ENCODE measurements at places on chromosomes 2 and 18.
A peak's percentile ranks its signal among the peaks of the same experiment; 100 is the strongest.

DNA sequence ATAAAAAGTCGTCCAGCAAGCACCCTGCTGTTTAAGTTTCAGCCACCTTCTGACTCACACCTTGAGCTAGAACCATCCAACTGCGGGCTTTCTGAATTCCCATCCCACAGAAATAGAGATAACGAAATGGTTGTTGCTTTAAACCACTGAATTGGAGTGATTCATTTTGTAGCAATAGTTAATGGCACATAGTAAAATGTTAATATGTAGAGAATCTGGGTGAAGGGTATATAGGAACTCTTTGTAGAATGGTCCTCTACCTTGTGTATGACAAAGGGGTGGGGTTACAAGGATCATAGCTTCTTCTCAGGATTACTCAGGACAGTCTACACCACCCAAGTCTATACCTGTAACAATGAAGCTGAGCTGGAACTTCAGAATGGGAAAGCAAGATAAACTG, 2.4 kb upstream of the MAPRE3 start:
- no peak for DNase-seq

- DNase-seq = no peak
Observed at GRCh38 chr18:24234330-24234729, 95.5 kb downstream of the CABYR start.

DNA sequence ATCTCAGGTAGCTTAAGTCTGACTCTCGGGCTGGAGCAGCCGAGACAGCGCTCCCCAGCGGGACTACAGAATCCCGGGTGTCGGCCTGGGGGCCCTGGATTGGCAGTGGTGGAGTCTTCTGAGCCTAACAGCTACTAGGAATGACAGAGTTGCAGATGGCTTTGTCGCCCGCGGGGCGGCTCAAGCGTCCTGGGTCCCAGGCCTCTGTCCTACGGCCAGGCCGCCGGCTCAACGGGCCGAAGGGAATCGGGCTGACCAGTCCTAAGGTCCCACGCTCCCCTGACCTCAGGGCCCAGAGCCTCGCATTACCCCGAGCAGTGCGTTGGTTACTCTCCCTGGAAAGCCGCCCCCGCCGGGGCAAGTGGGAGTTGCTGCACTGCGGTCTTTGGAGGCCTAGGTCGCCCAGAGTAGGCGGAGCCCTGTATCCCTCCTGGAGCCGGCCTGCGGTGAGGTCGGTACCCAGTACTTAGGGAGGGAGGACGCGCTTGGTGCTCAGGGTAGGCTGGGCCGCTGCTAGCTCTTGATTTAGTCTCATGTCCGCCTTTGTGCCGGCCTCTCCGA, 8.8 kb downstream of the SIX2 start:
- no peak for DNase-seq

DNA sequence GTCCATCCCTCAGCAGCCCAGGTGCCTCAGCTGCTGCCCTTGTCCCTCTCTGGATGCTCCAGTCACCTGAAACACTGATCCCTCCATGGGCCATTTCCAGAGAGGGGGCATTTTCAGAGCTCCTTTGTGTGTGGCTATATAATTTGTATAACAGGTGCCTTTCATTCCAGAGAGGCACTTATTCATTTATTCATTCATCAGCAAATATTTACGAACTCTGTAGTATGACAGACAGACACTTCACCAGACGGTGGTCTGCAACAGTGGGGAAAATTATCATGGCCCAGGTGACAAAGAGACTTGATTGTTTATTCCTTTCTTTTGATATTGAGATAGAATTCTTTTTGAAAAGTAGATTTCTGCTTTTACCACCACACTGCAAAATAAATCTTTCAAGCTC, 361.7 kb downstream of the TMEM182 start:
- no peak for DNase-seq

DNA sequence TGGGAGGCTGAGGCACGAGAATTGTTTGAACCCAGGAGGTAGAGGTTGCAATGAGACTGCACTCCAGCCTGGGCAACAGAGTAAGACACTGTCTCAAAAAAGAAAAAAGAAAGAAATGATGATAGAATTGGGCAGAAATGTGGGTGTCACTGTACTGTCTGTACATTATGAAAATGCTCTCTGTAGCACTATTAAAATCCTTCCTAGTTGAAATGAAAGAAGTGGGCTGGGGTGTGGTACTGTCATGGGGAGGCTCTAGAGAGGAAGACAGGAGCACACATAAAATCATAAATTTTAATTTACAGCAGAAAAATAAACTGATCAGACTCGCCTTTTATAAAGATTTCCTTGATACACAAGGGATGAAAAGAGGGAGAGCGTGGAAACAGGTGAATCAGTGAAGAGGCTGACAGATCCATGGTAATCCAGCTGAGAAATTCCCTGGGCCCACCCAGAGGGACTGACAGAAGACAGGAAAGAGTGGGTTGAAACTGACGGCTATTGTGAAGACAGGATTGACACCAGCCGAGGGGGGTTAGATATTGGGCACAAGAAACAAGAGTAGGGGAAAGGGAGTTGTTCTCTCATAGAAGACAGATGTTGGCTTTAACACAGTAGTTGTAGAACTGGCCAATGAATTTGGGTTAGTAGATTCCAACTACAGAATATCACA, 96.4 kb upstream of the ATL2 start:
- no peak for DNase-seq

- DNase-seq = no peak
Observed at GRCh38 chr2:12577091-12577490, 139.6 kb upstream of the TRIB2 start.

DNA sequence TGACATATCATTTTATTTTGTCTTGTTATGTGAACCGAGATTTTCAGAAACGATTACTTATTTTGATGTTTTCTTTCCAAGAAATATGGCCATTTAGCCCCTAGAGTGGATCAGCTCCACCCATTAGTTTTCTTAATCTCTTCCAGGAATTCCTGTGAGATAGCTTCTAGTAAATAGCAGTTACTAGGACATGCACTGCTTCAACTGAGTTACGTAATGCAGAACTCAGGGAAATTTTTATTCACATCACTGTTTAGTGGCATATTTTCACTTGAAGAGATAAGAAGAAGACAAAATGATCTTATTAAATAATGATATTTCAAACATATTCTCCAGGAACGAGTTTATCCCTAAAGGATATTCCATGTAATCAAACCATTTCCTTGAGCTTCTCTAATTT, 573.5 kb upstream of the CNTNAP5 start:
- no peak for DNase-seq

DNA sequence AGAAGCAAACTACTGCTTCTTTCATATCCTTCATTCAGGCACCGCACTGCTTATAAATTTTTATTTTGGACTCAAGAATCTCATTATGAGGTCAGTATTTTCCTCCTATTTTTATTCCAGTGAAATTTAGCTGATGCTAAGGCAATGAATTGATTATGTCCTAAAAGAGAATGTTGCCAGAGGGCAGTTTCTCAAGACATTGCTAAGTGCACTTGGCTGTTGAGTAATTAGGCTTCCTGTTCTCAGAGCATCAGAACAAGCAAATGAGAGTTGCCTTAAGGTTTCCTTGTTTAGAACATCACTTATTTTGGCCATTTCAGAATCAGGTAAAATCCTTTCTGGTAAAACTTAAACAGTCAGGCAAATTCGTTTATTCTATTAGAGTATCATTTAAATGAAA, 548.6 kb upstream of the ZEB2 start:
- DNase-seq = no peak

DNA sequence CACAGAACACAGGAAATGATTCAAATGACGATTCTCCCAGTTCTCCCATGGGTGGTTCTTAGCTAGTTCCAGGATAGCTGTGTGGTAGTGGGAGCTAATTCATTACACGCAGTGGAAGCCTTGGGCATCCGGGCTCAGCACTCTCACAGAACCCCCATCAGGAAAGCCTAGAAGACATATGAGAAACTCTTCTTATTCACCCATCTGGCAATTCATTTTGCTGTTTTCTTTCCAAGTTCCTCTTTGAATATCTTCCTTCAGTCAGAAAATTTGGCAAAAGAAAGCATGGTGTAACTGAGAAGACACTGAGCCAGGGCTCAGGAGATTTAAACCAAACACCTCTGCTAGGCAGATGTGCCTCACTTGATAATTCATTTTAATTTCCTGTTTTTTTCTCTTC, 85.2 kb upstream of the FN1 start:
- peak; percentile 15 for DNase-seq

- DNase-seq = no peak
Observed at GRCh38 chr2:19744456-19745199, 157.2 kb downstream of the TTC32 start.

DNA sequence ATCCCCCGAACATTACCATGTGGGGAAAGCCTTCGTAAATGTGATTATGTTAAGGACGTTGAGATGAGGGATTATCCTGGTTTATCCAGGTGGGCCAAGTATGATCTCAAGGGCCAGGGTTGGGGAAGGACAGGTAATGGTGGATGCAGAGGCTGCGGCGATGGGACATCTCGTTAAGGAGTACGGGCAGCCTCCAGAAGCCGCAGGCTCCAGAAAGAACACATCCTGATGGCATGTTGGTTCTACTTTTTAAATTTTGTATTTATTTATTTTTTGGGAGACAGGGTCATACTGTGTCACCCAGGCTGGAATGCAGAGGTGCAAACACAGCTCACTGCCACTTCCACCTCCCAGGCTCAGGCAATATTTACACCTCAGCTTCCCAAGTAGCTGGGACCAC, 86.2 kb upstream of the RAB6C start:
- no peak for DNase-seq

GRCh38 chr2:218927422-218927821, 32.0 kb upstream of the CDK5R2 start:
- DNase-seq = no peak

- DNase-seq = no peak
Observed at GRCh38 chr2:45315861-45316260, 295.2 kb downstream of the SRBD1 start.

- peak; percentile 42 for DNase-seq
Observed at GRCh38 chr2:85999061-85999831, 106.4 kb downstream of the POLR1A start.

DNA sequence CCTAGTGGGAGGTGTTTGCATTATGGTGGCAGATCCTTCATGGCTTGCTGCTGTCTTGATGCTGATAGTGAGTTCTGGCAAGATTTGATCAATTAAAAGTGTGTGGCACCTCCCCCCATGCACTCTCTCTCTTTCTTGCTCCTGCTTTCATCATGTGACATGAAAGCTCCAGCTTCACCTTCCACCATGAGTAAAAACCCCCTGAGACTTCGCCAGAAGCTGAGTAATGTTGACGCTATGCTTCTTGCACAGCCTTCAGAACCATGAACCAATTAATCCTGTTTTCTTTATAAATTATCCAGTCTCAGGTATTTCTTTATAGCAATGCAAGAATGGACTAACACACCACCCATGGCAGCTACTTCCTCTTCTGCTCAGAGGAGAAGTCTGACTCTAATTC, 2181.4 kb upstream of the PIK3C3 start:
- no peak for DNase-seq

GRCh38 chr2:127650041-127650784, 4.3 kb downstream of the GPR17 start:
- no peak for DNase-seq

GRCh38 chr2:171244466-171244969, 83.8 kb upstream of the TLK1 start:
- DNase-seq = no peak

DNA sequence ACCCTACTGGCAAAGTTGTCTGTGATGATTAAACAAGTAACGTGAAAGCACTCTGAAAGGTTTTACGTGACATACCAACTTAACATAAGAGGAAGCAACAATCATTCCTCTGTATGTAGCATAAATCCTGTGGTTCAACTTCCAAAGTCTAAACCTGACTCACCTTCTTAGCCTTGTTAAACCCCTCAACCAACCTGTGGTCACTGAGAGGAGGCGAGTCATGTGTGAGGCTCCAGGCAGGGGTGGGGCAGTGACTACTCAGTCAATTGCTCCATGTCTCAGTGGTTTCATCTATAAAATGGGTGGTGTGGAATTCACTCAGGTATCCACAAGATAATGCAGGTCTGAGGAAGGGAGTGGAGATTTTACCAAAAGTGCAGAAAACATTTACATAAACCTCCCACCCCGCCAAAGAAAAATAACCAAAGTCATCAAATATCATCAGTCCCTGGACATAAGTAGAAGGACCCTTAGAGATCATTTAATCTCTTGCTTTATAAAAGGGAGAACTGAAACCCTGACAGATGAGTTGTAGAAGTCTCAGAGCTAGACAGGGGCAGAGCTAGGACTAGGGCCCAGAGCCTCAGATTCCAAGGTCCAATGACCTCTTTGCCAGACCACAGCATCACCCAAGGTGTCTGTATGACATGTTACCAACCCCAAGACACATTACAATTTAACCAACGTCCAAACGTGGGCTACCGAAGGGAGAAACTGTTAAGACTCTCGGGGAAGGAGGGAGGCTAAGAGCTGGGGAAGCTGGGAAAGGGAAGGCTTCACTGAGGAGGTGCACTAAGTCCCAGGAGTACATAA, 3.7 kb upstream of the PCBP1 start:
- no peak for DNase-seq

DNA sequence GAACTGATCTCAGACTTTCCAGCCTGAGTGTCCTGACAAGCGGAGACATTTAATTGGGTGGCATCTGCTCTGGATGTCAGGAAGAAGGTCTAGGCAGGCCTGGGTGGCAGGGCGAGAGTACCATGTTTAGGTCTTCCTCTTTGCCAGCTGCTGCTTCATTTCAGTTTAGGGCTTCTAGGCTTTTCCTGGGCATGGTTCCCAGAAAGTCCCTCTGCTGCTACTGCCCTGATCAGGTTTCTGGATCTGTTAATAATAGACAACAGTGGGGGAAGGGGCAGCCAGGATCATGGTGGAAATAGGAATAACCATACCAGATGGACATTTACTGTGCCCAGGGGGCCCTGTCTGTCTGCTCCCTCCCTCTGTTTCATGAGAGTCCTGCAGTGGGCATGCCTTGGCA, 2.3 kb upstream of the PLCD4 start:
- DNase-seq = peak; percentile 34

DNA sequence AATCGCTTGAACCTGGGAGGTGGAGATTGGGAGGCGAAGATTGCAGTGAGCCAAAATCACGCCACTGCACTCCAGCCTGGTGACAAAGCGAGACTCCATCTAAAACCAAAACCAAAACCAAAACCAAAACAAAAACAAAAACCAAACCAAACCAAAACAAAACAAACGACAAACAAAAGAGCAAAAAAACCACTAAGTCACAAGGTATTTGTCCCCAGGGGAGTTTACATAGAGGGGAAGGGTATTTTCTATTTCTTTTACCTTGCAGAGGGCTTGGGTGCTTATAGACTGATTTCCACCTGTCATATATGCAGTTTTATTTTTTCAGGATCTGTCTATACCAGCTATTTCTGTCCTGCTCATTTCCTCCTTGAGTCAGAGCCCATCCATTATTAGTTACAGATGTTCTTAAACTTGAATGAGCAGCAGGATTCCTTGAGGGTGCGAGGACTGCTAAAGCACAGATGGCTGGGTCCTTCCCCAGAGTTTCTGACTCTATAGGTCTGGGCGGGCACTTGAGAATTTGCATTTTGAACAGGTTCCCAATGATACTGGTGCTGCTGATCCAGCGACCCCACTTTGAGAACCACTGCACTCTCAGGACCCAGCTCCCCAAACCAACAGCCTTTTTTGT, 102.2 kb upstream of the UXS1 start:
- no peak for DNase-seq

GRCh38 chr2:191679818-191680600, 2.1 kb downstream of the NABP1 start:
- DNase-seq = peak; percentile 53

Data from pons (tissue), 1 donor.